ENCODE measurements at places on chromosomes 1 and 21.

DNA sequence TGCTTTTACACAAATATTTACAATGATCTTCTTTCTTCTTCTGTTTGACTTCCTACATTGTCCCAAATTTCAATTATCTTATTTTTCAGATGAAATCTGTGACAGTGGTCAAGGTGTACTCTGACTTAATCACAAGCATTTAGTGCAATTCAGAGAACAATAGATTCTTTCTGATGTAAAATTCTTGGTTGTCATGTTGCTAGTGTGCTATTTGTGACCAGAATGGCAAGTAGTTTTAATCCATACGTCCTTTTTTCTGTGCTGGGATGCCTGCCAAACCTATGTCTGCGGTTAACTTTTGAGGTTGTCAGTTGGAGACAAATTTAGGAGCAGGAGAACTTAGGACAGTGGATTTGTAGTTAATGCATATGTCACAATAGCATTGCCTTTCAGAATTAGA lies 31.0 kb downstream of the NCAM2 start:
- DNase-seq = no peak

DNA sequence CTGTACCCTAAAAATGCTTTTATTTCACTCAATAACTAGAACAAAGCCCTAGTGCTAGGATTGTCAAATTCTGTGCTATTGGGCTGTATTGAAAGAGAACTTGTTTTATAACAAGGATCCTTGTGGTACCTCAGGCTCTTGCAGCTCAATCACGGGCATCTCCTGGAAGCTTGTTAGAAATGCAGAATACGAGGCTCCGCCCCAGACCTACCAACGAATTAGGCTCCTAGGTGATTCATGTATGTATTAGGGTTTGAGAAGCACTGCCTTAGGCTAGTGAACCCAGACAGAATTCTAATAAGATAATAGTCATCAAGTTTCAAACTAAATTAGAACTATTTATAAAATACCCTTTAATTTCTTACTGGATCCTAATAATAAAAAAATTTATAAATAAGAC lies 45.6 kb downstream of the ZZZ3 start:
- DNase-seq = no peak

DNA sequence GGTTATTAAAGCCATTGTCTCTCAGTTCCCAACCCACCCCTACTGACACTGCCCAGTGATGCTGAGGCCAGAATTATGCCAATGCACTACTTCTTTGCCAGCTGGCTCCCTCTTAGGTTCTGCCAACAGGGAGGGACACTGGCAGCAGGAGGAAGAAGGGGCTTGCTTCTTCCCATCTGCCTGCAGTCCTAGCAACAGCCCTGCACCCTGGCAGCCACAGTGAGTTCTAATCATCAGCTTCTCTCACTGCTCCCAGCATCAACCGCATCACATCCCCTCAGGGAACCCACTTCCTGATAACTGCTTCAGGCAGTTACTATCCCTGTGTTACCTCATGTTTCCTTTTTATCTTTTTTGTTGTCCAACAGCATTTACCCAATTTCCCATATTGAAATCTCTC lies 86.2 kb downstream of the UBR4 start:
- no peak for DNase-seq

GRCh38 chr1:3688356-3689137 lies 36.2 kb downstream of the TP73 start:
- DNase-seq = no peak

- DNase-seq = no peak
Observed at GRCh38 chr1:61961009-61961408, 218.7 kb downstream of the PATJ start.

DNA sequence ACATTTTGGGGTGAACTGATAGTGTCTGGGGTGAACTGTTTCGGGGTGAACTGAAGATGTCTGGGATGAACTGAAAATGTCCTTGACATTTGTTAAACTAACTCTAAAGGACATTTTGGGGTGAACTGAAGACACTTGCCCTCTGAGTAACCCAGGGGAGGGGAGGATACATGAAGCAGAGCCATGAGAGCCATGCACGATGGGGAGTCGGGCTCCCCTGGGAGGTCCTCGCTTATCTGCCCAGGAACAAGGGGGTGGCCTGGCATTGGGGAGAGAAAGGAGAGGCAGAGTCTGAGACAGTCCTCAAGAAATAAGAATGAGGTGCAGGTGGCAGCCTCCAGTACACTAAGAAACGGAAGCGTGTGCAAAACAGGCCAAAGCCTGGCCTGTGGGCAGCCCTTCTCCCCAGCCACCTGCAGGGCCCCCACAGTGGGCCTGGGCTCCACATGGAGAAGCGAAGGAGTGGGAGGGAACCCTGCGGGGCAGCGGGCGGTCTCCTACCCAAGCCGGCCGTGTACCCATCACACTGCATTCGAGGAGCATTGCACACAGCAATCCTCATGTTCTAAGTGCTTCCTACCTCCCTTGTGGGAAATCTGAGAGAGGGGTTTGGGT lies 24.2 kb downstream of the RSPH1 start:
- DNase-seq = no peak

- DNase-seq = no peak
Observed at GRCh38 chr1:175186433-175187160, 6.0 kb downstream of the KIAA0040 start.

DNA sequence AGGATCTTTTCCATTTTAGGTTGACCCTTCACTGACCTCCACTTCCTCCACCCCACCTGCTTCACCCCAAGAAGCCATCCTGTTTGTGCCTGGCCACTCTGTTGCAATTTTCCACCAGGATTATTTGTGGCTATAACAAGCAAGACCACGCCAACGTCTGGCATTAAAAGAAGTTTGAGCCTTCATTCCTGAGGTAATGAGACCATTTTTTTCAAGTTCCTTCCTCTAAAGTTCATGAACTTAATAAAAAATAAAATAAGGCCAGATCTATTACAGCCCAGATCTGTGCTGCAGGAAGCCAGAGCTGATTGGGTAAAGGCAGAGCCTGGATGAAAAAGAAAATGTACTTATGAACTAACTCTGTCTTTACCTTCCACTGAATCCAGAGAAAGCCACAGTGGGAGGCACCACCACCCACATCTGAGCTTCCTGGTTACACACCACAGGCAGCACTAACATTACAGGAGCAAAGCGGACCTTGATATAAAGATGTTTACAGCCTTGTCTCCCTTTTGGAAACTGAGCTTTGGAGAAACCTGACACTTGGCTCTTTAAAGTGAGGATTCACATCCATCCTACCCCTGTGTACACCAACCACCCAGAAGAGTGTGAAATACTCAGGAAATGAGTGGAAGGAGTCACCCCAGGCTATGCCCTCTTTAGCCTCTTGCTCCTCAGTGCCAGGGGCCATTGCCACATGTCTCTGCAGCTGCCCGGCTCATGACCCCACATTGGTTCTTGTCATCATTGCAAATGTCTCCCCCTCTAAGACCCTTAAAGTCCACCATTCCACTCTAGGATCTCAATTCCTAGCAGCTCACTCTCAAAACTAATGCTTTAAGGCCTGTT lies 293.6 kb downstream of the PLPP3 start:
- DNase-seq = no peak

DNA sequence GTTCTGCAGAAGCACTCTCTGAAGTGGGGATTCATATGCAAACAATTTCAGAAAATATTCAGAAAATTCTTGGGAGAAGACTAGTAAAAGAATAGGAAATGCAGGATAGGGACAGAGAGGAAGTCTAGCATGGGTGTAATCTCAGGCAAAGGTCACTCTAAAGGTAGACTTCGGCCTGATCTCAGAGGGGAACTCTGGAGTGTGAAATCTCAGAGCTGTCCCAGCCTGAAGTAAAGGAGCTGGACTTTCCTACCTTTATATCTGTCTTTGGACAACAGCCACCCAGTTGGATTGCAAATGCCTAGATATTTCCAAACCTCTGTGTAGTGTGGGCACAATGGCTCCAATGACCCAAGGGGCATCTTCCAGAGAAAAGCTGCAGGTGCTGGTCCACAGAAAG lies 379.8 kb downstream of the GPATCH2 start:
- no peak for DNase-seq

DNA sequence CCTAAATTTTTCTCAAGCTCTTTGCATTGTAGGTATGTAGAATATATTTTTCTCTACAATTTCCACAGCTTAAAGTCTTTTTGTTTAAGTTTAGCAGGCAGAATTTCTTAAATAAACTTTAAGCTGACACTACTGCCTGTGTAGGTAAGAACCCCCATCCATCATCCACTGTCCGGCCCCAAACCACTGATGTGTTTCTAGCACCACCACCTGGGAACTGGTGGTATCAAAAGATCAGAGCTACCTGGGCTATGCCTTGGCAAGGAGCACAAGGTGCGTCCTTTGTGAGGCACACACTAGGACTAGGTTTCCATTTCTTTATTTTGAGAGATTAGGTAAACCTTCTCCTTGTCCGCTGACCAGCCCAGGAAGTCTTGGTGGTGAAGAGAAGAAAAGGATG lies 10.5 kb upstream of the LELP1 start:
- DNase-seq = no peak
